CD14-positive monocyte (primary cell): ENCODE measurements at places on chromosomes 3 and 15.

DNA sequence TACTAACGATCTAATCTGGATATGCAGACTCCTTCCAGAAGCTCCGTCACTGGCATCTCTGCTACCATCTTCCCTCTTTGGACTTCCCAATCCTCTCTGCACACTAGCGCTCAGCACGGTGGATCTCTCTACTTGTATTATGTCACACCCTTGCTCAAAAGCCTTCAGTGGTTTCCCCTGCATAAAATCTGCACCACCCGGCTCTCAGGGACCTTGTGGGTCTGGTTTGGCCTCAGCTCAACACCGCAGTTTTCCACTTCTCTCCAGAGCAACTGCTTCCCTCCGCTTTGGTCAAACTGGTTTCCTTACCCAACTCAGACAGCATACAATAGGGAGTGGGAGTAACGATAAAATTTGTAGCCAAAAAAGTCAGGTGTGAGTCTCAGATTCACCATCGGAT lies 30.7 kb upstream of the HES1 start:
- DNase-seq = no peak
- no peak overlapping the region for H3K27ac ChIP-seq
- H3K36me3 ChIP-seq = no peaks in the 10 kb centered on the region

DNA sequence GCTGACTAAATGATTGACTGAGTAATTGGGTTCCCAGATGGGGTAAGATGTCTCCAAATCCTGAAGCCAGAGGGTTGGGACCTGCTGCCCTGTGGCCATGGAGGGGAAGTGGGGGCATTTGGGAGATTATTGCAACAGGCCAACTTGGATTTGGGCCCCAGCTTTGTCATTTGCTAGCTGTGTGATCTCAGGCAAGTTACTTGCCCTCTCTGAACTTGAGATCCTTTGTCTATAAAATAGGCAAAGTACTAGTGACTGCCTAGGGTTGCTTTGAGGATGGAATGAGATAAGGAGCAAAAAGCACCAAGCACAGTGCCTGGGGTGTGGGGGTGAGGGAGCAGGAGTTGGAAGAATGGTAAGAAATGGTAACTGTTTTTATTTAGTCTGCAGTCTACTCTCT lies 4.4 kb upstream of the INSYN1 start:
- no peaks in the 10 kb centered on the region for H3K4me1 ChIP-seq
- H3K27me3 ChIP-seq = peaks cover 26% of the 10 kb centered on the region
- H3K27ac ChIP-seq = no peak overlapping the region
- no peak for DNase-seq
- H3K36me3 ChIP-seq = no peaks in the 10 kb centered on the region
- H3K4me3 ChIP-seq = no peak overlapping the region

GRCh38 chr15:43828061-43828657 lies 1.4 kb downstream of the WDR76 start:
- H3K27me3 ChIP-seq = no peaks in the 10 kb centered on the region
- H3K27ac ChIP-seq = no peak overlapping the region
- H3K36me3 ChIP-seq = no peaks in the 10 kb centered on the region
- no peak for DNase-seq
- H3K4me3 ChIP-seq = no peak overlapping the region

DNA sequence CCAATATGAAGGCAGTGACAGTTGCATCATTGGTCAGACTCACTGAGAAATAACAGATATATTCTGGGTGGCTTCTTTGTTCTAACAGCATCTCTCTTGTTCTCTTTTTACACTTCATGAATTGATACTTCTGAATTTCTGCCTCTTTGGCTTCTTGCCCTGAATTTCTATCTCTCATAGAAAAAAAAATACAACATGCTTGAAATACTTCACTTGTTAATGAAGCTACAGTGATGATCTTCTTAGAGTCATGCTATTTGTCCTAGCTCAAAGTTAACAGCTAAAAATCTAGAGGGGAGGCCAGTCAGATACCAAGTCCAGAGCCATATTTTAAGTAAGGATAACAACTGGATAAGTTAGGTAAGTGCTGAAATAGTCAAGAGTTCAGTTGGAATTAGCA lies 597.2 kb upstream of the AGTR1 start:
- H3K4me3 ChIP-seq = no peak overlapping the region
- no peaks in the 10 kb centered on the region for H3K36me3 ChIP-seq
- no peaks in the 10 kb centered on the region for H3K4me1 ChIP-seq
- H3K27me3 ChIP-seq = no peaks in the 10 kb centered on the region

DNA sequence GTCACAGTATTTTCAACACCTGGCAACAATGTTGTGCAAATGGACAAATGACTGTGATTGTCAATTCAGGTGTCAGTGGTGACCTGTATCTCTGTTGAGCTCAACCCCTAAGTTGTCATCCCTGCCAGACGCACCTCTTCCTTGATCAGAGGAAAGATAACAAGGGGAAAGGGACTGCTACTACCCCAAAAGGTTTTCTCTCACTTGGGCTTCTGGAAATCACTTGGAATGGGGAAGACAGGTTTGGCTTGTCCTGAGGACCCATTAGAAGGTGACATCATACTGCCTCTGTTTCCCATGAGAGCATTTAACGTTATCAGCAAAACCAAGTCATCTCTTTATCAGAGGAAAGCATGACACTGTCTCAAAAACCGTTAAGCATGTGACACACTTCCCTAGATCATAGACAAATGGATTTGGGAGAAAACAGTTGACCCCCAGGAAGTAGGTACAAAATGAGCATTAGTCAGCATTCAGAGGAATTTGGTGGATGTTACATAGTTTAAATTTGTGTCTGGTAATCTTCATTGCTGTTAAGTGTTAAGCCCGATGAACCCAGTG lies 769.5 kb downstream of the GRM7 start:
- H3K36me3 ChIP-seq = no peaks in the 10 kb centered on the region
- no peak overlapping the region for H3K4me3 ChIP-seq
- H3K27ac ChIP-seq = no peak overlapping the region
- no peaks in the 10 kb centered on the region for H3K27me3 ChIP-seq

GRCh38 chr3:169146179-169146665 lies 517.3 kb downstream of the MECOM start:
- H3K27me3 ChIP-seq = peaks cover 90% of the 10 kb centered on the region
- H3K4me3 ChIP-seq = peak overlapping the region; percentile 44
- no peaks in the 10 kb centered on the region for H3K36me3 ChIP-seq
- DNase-seq = peak; percentile 36
- H3K4me1 ChIP-seq = peaks cover 28% of the 10 kb centered on the region

GRCh38 chr15:89502867-89503595 lies 6.6 kb upstream of the RHCG start:
- no peak for DNase-seq
- no peaks in the 10 kb centered on the region for H3K36me3 ChIP-seq
- H3K4me1 ChIP-seq = no peaks in the 10 kb centered on the region
- no peak overlapping the region for H3K27ac ChIP-seq

DNA sequence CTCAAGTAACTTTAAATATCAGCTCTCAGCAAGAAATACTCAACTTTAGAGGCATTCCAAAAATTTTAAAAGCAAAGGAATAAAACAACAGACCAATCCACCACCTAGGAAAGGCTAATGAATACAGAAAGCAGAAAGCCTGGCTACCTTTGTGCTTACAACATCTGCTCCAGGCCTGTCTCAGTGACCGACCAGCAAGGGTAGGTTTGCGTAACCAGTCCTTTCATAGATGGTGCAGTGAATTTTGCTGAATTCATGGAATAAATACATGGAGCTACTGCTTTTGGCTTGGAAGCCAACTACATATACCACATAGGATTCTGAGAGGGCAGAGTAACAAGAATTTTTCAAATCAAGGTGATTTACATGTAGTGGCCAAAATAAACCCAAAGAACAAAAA lies 27.2 kb downstream of the ETV5 start:
- DNase-seq = no peak
- H3K4me3 ChIP-seq = no peak overlapping the region
- no peak overlapping the region for H3K27ac ChIP-seq
- H3K27me3 ChIP-seq = no peaks in the 10 kb centered on the region
- no peaks in the 10 kb centered on the region for H3K4me1 ChIP-seq
- no peaks in the 10 kb centered on the region for H3K36me3 ChIP-seq

DNA sequence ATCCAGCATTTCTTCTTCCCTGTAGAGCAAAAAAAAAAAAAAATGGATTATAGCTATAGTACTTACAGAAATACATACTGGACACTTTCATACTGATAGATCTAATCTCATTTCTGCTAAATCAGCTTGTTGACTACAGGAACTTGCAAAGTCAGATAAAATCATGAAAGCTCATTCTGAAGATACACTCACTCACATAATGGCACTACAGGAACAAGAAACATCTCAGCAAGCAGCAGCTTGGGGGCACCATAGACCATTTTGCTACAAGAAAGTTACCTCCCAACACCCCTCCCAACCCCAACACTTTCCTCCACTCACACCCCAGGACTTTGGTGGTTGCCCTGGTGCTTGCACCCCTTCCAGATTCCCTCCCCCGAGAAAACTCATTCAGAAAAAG lies 4.6 kb downstream of the MYH15 start:
- no peaks in the 10 kb centered on the region for H3K36me3 ChIP-seq
- no peak overlapping the region for H3K27ac ChIP-seq
- H3K27me3 ChIP-seq = no peaks in the 10 kb centered on the region
- DNase-seq = no peak

- no peak overlapping the region for H3K27ac ChIP-seq
- no peak for DNase-seq
- no peaks in the 10 kb centered on the region for H3K27me3 ChIP-seq
These were observed 60.2 kb downstream of the CNTN4 start for GRCh38 chr3:2158828-2159227.

GRCh38 chr15:34721802-34722438 lies 32.9 kb downstream of the GJD2 start:
- H3K36me3 ChIP-seq = no peaks in the 10 kb centered on the region
- peaks cover 34% of the 10 kb centered on the region for H3K27me3 ChIP-seq
- no peak for DNase-seq
- no peak overlapping the region for H3K27ac ChIP-seq
- H3K4me3 ChIP-seq = no peak overlapping the region

GRCh38 chr3:2861920-2862319 lies 248.3 kb downstream of the IL5RA start:
- H3K27ac ChIP-seq = no peak overlapping the region
- no peak for DNase-seq
- no peaks in the 10 kb centered on the region for H3K27me3 ChIP-seq
- no peak overlapping the region for H3K4me3 ChIP-seq

DNA sequence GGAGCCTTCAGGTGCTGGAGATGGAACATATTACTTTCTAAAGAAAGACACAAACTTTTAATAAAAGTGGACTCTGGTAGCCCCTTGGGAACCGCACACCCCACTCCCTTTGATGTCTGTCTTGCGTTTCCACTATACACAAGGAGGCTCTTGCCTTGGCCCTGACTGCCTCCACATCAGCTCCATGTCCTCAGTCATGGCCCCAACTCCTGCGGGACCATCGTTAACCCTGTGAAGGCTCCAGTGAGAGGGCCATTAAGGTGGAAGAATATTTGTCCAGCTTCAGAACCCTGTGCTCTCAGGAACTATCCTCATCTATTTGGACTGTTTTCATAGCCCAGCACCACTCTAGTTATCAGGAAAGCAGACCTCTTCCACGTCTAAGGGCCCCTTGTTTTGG lies 16.1 kb upstream of the BFSP2 start:
- H3K4me1 ChIP-seq = no peaks in the 10 kb centered on the region
- no peaks in the 10 kb centered on the region for H3K27me3 ChIP-seq
- no peak overlapping the region for H3K27ac ChIP-seq
- no peak for DNase-seq
- H3K4me3 ChIP-seq = no peak overlapping the region
- no peaks in the 10 kb centered on the region for H3K36me3 ChIP-seq

DNA sequence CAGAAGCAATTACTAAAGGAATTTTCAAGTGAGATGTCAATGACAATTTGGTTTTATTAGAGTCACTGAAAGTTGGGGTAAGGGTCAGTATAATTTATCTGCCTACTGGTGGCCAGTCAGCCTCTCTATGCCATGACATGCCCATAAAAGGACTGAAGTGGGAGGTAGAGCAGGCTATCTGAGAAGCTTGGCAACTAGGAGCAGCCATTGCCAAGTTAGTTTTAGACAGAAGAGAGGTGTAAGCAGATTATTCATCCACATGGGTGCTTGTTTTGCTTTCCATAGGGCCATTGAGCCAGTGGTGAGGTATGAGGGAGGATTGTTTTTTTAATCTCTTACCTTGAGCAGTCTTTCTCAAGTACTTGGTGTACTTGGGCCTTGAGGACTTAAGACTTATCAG lies 8.1 kb upstream of the RBP1 start:
- no peaks in the 10 kb centered on the region for H3K27me3 ChIP-seq
- DNase-seq = no peak
- no peak overlapping the region for H3K4me3 ChIP-seq
- H3K4me1 ChIP-seq = no peaks in the 10 kb centered on the region
- H3K27ac ChIP-seq = no peak overlapping the region

- peak overlapping the region; percentile 65 for H3K27ac ChIP-seq
- peaks cover 86% of the 10 kb centered on the region for H3K36me3 ChIP-seq
- H3K4me1 ChIP-seq = peaks cover 54% of the 10 kb centered on the region
- no peaks in the 10 kb centered on the region for H3K27me3 ChIP-seq
- no peak for DNase-seq
These were observed 20.0 kb downstream of the PRKCD start for GRCh38 chr3:53181024-53181371.

- no peaks in the 10 kb centered on the region for H3K4me1 ChIP-seq
- DNase-seq = no peak
- no peak overlapping the region for H3K4me3 ChIP-seq
- H3K27me3 ChIP-seq = no peaks in the 10 kb centered on the region
These were observed 166.5 kb upstream of the NECTIN3 start for GRCh38 chr3:110905121-110905520.

DNA sequence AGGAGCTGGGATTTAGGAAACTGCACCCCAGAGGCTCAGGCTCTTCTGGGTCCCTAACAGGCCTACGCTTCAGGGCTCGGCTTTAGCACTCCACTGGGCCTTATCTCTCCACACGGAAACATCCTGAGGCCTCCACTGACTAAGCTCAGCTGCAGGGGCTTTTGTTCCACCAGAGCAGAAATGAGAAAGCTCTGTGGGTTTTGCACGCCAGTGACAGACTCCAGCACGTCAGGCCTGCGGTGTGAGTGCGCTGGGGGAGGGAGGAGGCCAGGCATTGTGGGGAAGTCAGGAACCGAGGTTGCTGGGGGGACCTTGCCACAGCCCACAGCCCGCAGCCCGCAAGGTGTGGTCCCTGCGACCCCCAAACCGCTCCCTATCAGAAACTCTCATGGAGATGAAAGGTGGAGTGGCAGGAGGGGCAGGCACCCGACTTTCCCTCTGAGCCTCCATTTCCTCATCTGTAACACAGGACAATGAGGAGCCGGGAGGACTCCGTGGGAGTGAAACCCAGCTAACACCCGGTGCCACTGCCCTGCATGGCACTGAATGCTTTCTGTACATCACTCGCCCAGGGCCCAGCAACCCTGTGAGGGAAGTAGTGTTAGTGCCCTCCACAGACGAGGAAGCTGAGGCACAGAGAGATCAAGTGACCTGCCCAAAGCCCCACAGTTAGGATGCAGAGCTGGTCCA lies 106.5 kb downstream of the TPRA1 start:
- no peaks in the 10 kb centered on the region for H3K4me1 ChIP-seq
- no peak overlapping the region for H3K4me3 ChIP-seq
- H3K27me3 ChIP-seq = no peaks in the 10 kb centered on the region

GRCh38 chr3:5540532-5540931 lies 353.0 kb downstream of the EDEM1 start:
- H3K4me3 ChIP-seq = no peak overlapping the region
- no peaks in the 10 kb centered on the region for H3K4me1 ChIP-seq
- no peaks in the 10 kb centered on the region for H3K36me3 ChIP-seq
- no peaks in the 10 kb centered on the region for H3K27me3 ChIP-seq
- DNase-seq = no peak
